ENCODE measurements at places on chromosomes 13 and 19.

GRCh38 chr13:50539791-50540530, 303.5 kb downstream of the DLEU7 start:
- no peak for DNase-seq

DNA sequence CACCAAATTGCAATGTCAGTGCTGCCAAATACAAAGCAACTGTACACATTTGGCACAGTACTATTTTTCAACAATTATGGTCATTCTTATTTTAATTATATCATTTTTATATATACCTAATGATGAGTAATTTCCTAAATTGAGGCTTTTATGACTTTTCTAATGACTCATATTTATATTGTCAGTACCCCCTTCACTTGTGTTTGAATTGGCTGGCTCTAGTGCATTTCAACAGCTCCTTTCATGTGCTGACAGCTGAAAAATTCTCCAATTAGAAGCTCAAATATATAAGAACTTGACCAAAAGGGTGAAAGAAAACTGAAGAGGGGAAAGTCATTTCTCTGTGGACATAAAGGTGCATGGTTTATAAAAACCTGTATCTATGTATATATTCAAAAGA, 263.3 kb downstream of the SLITRK1 start:
- DNase-seq = no peak

DNA sequence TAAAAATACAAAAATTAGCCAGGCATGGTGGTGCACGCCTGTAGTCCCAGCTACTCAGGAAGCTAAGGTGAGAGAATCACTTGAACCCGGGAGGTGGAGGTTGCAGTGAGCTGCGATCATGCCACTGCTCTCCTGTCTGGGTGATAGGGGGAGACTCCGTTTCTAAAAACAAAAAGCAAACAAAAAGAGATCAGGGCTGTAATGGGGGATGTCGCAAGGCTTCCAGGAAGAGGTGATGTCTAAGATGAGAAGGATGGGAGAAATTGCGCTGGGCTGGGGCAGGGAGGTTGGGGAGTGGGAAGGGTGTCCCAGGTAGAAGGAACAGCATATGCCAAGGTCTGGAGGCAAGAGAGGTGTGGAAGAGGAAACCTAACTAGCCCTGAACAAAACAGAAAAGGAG, 36.1 kb downstream of the PTPRS start:
- no peak for DNase-seq

DNA sequence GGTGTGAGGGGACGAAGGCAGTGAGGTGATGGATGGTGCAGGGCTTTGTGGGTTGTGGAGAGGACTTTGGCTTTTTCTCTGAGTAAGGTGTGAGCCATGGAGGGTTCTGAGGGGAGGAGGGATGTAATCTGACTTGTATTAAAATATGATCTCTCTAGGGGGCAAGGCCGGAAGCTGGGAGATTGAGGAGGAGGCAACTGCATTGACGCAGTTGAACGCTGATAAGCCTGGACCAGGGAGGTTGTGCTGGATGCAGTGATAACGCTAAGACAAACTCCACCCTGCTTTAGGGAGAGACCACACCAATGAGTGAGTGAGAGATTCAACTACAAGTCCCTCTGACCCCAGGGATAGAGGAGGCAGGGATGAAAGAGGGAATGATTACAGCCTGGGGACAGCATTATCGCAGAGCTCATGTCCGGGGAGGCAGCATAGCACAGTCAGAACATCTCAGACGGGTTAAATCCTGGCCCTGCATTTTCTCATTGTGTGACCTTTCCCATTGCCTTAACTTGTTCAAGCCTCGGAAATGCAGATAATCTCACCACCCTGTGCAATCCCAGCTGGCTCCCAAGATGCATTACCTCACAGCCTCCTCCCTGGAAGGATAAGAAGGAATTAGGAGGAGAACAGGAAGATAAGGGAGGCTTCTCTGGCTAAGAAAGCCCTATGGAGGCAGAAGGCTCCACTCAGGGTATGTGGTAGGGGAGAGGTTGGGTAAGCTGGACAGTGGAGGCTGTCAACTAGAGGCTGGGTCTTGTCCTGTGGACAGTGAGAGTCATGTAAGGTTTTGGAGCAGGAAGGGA, 124.2 kb downstream of the CACNA1A start:
- no peak for DNase-seq

- no peak for DNase-seq
These were observed 21.7 kb downstream of the LILRB4 start for GRCh38 chr19:54684527-54684926.

DNA sequence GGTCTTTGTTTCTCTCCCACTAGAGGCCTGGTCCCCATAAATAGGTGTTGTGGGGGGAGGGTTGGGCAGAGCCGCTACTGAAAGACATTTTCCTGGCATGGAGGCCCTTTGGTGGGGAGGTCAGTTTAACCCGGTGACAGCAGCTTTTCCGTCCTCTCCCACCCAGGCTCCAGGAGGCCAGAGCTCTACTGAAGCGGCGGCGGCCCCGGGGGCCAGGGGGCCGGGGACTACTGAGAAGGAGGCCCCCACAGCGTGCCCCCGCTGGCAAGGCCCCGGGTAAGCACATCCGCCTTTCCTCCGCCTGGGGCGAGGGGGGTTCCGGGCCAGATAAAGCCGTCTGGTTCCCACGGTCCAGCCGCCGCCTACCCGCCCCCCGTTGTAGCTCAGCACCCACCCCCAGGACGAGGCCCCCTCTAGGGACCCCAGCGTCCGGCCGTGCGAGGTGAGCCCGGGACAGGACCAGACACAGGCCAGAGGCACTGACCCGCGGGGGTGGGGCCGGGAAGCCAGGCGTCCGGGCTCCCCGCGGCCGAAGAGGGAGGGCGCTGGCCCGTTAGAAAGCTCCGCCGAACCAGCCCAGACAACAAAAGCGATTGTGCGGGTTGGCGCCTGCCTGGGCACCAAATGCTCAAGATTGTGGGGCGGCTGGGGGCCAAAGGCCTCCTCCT, 1.1 kb upstream of the LTBP4 start:
- no peak for DNase-seq
